Stimulated activated effector memory CD8-positive, alpha-beta T cell treated with anti-CD3 and anti-CD28 coated beads, Interleukin-12 subunit alpha, Interleukin-12 subunit beta, amount 100 ng/mL, for 72 hours (primary cell): ENCODE measurements at places on chromosomes 4 and X.

DNA sequence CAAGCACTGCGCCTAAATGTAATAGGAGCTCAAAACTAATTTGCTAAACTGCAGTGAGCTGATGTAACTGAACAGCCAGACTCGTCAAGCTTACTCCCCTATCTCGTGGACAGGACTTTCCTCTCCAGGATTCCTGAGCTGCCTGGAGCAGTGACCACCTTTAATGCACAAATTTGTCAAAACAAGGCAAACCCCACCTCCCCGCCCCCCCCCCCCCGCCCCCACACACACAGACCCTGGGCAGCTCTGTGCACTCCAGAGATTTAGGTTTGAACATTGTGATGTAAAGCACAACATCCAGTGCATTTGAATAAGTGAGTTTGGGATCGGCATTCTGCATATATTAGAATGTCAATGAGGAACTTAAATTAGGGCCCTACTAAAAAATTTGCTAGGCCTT, 77.7 kb upstream of the DHX15 start:
- DNase-seq = no peak

GRCh38 chr4:130534651-130535050, 1438.7 kb downstream of the C4orf33 start:
- DNase-seq = no peak

- DNase-seq = no peak
Observed at GRCh38 chr4:95360256-95360903, 188.4 kb downstream of the UNC5C start.

DNA sequence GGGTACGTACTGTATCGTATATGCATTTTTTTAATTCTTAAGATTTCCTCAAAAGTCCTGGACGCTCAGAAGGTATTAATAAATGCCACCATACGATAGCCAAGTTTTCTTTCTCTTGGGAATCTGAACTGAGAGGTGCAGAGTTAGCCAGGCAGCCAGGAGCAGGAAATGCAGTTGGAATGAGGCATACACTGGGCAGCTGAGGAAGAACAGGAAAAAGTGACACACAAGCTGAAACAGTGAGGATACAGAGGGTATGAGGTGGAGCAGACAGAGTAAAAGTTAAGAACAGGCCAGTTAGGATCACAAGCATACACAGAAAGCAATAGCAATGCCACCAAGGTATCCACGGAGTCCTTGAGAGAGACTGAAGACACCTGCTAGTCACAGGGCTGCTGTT, 13.4 kb downstream of the UFSP2 start:
- DNase-seq = no peak

- no peak for DNase-seq
Observed at GRCh38 chr4:8353912-8354453, 84.4 kb downstream of the HTRA3 start.

- DNase-seq = no peak
Observed at GRCh38 chr4:13495753-13496152, 11.6 kb upstream of the RAB28 start.

DNA sequence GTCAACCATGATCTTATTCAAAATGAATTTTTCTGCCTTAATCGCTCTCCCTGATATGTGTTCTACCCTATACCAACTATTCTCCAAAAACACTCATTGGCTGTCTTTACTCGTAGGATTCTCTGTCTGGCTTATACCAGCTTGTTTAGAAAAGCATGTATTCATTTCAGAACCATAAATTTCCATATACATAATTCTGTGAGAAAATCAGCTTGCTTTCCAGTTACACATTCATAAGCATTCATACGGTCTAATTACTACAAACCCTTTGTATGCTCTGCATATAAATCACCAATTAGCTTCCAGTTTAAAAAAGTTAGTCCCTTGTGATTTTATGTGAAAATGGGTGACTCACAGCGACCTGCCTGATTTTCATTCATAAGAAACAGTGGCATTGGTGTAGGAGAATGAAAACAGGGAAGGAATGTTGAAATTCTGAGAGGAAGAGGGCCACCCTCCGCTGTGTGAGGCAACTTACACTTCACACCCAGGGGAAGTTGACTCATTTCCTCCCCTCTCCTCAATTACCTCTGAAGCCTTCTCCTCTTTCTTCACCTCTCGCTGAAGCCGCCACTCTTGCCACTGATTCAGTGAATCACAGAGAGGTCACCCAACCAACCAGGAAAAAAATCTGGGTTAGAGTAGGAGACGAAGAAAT, 63.3 kb downstream of the MEPE start:
- DNase-seq = no peak

DNA sequence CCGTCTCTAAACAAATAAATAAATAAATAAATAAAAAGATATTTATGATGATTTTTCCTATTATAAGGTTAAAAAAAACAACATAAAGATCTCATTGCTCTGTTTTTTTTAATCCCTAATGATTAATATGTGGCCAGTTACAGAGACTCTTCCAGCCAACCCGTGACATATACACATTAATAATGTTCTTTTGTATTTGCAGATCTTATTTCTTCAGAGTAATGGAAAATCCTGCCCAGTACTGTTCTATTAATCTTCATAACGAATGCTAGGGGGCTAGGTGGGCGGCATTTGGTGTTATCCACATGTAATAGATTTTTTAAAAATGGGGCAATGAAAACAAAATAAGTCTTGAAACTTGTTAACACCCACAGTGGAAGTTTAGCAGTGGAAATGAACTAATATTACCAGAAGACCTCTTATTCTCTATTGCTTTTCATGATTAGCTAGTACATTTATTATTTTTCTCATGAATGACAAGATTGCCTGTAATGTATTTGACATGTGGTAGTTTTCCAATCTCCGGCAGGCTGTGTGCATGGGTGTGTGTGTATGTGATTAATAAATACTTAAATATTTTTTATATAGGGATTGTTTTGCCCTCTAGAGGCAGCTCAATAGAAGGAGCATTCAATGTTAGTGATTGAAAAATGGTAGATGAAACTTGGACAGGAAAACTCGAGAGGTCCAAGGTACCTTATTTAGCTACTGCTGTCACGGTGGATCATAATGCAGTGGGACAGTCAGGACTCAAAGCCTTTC, 457.4 kb downstream of the IL1RAPL1 start:
- no peak for DNase-seq

- DNase-seq = no peak
Observed at GRCh38 chrX:120456973-120457372, 12.1 kb downstream of the LAMP2 start.

GRCh38 chr4:38344929-38345328, 319.1 kb upstream of the KLF3 start:
- no peak for DNase-seq

GRCh38 chr4:147362938-147363337, 118.0 kb upstream of the EDNRA start:
- no peak for DNase-seq

DNA sequence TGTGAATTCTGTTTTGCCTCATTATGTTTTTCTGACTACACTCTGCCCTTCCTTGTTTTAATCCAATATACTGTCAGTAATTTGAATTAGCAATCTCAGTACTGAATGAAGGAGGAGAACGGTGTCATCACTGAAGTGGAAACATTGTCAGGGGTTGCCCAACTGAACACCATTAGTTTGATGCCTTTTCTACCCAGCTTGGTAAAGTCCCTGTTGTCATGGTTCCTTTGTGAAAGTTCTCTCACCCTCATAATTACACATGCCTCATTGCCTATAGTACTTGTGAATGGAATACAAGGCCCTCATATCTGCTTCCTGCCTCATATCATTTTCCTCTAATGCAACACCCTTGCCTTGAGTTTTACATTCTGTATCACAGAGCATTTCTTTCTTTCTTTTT, 76.9 kb downstream of the RRAGB start:
- no peak for DNase-seq

GRCh38 chrX:24150051-24150790, 692 bp downstream of the ZFX start:
- DNase-seq = peak; percentile 81

DNA sequence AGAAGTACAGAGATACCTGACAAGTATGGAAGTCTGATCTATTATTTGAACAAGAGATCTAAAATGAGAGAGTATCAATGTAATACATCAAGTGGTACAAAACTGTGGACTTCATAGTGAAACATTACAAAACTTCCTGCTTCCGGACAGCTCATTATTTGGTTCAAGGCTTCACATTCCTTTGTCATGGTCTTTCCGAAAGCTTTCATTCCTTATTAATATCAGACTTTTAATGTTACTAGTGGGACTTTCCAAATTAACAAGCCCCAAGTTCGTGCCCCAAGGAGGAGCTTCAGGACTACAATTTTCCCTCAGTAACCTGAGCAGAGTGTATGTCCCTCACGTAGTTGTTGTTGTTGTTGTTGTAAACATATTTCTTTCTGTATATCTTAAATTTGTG, 1.2 kb downstream of the CHIC2 start:
- no peak for DNase-seq

GRCh38 chr4:45370408-45370807, 644.1 kb upstream of the GNPDA2 start:
- no peak for DNase-seq

- DNase-seq = no peak
Observed at GRCh38 chrX:139156356-139156755, 374.2 kb upstream of the F9 start.

- DNase-seq = no peak
Observed at GRCh38 chr4:25560605-25561004, 95.0 kb upstream of the SLC34A2 start.
